H9 (cell line): ENCODE measurements at places on chromosomes 2 and 18. TPM values are rescaled to one million over a fixed set of nuclear protein-coding genes. Genes with fewer than 3 reads are reported as not detected.
A peak's percentile ranks its signal among the peaks of the same experiment; 100 is the strongest.

Gene PTMA
- total RNA-seq = 1,963 and 2,010 TPM in 2 replicates

DNA sequence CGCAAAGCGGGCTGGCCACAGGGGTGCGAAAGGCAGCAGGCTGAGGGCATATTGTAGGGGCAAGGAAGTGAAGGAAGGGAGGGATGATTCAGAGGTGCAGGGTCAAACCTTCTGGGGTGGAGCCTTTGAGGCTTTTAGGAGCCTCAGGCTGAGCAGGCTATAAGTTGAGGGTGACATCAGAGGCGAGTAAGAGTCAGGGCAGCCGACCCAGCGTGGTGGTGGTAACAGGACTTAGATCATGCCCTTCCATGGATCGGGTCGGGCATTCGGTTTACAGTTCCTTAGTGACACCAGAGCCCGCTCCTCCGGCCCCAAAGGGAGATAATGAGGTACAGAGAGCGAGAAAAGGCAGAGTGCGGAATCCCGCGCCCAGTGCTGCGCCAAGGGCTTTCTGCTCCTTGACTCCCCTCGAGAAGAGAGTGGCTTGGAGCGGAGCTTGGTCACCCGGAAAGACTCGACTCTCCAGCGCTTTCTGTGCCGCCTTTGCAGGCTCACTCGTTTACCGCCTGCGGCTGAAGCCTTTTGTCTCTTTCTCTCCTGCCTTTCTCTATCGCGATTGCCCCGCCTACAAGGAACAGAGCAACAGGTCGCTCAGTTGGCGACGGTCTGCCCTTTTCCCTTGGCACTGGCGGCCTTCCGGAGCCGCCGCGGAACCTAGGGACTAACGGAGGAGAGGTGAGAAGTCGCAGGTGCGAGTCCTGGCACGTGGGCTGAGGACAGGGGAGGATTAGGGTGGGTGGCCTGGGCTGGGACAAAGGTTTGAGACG lies 720 bp downstream of the LBX2 start:
- H3K4me1 ChIP-seq = no peaks in the 10 kb centered on the region
- DNase-seq = peak; percentile 79
- peaks cover 80% of the 10 kb centered on the region for H3K27me3 ChIP-seq
- no peak overlapping the region for H3K27ac ChIP-seq
- H3K4me3 ChIP-seq = peak overlapping the region; percentile 82

GRCh38 chr18:32072321-32072720 lies 19.4 kb upstream of the RNF138 start:
- no peaks in the 10 kb centered on the region for H3K4me1 ChIP-seq
- DNase-seq = no peak
- no peak overlapping the region for H3K4me3 ChIP-seq
- peaks cover 3% of the 10 kb centered on the region; the same call in 2 of the 3 replicates for H3K36me3 ChIP-seq
- H3K27me3 ChIP-seq = no peaks in the 10 kb centered on the region

Gene MC2R
- total RNA-seq = not detected in 2 replicates

DNA sequence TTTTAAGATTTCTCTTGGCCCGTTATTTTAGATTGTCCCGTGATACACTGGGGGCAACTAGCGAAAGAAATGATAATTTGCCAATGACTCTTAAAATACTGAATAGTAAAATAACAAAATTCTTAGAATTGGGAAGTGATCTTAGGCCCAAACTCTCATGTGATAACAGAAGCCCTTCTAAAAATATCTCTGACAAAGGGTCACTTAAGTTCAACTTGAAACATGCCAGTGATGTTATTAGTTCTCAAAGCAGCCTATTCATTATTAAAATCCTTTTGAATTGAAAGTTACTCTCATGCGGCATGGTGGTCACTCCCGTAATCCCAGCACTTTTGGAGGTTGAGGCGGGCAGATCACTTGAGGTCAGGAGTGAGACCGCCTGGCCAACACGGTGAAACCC lies 920.9 kb downstream of the NRXN1 start:
- H3K27me3 ChIP-seq = no peaks in the 10 kb centered on the region
- no peak for DNase-seq
- no peak overlapping the region for H3K27ac ChIP-seq
- no peaks in the 10 kb centered on the region for H3K36me3 ChIP-seq
- H3K4me3 ChIP-seq = no peak overlapping the region
